ENCODE measurements at places on chromosomes 7 and 10.

GRCh38 chr7:26372249-26372648, 80.6 kb downstream of the SNX10 start:
- no peak for DNase-seq

DNA sequence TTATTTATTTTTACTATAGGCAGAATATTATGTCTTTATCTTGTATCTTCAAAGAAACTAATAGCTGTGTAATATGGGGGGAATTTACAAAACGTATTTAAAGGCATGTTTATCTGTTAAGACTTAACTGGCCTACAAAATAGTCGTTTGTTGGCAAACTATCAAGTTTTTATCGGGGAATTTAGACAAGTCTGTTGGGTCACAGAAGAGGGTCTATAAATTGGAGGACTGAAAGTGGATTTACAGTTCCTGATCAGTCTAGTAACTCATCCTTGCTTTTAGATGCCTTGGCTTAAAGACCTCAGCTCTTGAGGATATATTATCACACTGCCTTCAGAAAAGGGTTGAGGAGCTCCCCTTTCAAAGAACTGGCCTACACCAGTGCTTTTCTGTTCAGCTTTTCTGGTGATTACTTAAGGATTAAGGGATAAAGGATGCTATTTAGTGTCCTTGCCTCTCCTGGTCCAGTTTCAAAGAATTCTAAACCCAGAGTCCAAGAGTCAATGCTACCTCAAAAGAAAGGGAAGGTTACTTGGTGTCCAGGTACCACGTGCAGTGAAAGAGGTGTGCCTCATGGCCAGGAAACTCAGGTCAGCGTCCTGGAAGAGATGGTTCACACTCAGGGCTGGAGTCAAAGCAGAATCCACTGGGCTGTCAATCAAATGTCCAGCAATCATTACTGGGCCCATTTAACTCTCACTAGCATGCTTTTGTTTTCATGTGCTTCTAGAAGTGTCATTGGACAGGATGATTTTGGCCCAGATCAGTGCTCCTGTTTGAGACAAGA, 42.9 kb upstream of the ABI1 start:
- no peak for DNase-seq

- no peak for DNase-seq
Measured at GRCh38 chr7:38127216-38128207, 50.5 kb upstream of the STARD3NL start.

DNA sequence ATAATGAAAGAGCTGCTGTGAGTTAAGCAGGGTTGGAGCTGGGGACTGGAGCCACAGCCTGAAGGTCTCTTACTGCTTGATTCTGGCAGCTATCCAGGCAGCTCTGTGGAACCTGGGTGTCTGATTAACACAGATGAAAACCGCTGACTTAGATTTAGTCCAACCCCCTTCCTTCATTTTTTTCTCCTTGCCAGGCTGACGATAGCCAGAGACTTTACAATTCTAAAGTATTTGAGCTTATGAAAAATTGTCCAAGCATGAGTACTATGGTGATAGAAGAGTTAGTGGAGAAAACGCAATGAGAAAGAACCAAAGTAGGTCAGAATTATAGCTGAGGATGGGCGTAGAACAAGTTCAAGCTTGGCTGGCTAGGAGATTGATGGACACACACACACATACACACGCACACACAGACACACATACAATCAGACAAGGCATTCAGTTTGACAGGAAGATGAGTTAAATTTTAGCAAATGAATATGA, 13.5 kb upstream of the GPR85 start:
- DNase-seq = no peak

DNA sequence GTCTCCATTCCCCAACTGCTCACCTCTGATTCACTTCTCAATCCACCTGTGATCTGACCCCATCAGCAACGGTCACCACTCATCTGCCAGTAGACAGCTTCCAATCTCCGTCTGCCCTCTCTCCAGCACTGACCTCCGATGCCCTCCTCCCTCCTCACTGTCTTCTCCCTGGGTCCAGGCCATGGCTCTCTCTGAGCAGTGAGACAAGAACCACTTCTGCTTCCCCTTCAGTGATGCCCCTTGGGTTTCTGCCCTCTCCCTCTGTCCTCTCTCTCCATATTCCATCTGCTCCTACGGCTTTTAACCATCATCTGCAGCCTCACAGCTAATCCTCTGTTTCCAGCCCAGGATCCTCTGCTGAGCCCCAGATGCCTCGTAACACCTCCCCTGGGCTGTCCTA, 55.5 kb upstream of the OPALIN start:
- DNase-seq = no peak

- DNase-seq = no peak
Measured at GRCh38 chr7:12493407-12493806, 77.1 kb upstream of the SCIN start.

DNA sequence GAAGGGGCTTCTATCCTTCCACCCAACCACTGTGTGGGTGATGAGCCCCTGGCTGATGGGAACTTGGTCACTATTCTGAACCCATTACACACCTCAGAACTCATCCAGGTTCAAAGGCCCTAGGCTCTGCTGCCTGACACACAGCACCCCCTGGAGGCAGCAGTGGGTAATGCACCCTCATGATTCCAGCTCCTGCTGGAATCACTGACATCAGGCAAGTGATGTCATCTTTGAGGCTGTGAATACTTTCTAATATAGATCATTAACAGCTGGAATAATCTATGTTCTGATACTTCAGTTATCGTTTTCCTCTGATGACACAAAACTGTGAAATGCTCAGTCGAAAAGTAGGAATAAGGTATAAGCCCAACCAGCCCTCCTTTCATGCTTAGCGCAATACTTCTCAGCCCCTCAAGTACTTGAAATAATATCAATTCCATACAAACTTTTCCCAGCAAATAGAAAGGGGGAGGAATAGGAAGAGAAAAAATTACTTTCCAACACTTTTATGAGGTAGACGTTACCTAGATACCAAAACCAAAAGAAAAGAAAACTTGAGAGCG, 7.5 kb upstream of the RBP3 start:
- DNase-seq = peak; percentile 61

- DNase-seq = no peak
Measured at GRCh38 chr7:88669913-88670312, 89.6 kb upstream of the ZNF804B start.
